Body of pancreas (tissue), 4 donors: ENCODE measurements at places on chromosomes 4 and X. TPM values are rescaled to one million over a fixed set of nuclear protein-coding genes. Genes with fewer than 3 reads are reported as not detected.

GRCh38 chr4:20353646-20354045 is 101.9 kb downstream of the SLIT2 start:
- H3K27me3 ChIP-seq: no peaks in the 10 kb centered on the region
- peaks cover 3% of the 10 kb centered on the region for H3K4me1 ChIP-seq
- no peak overlapping the region for H3K27ac ChIP-seq
- no peak overlapping the region for H3K4me3 ChIP-seq
- no peak for DNase-seq

GRCh38 chr4:38509551-38509950 is 154.4 kb upstream of the KLF3 start:
- H3K36me3 ChIP-seq: no peaks in the 10 kb centered on the region
- no peak for DNase-seq
- no peaks in the 10 kb centered on the region for H3K4me1 ChIP-seq
- no peak overlapping the region for H3K4me3 ChIP-seq
- no peak overlapping the region for H3K27ac ChIP-seq
- H3K27me3 ChIP-seq: no peaks in the 10 kb centered on the region

Gene BMP3
- not detected for total RNA-seq

Gene ZC4H2
- 4.6 TPM for total RNA-seq

DNA sequence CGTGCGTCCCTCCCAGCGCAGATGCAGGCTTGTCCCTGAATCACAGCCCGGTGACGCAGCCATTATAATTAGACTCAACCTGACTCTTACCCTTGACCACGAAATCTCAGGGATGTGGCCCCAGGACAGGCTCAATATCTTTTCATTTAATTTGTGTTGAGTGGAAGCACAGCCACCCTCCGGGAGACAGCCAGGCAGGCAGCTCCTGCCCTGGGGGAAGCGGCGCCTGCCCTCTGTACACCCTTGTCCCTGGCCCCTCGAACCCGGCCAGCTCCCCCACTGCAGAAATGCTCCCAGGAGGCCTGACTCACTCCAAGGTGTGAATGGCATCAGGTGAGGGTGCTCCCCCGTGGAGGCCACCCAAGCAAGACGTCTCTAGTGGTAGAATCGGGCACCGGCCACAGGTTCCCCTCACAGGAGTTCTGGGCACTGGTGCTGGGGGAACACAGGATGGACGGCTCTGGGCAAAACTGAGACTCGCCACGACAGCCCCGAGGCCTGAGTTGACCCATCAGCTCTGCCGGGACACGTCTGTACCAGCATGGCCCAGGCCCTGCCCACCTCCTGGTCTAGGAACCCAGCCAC is 2.7 kb downstream of the CPLX1 start:
- H3K27me3 ChIP-seq: no peaks in the 10 kb centered on the region
- no peak overlapping the region for H3K27ac ChIP-seq
- peaks cover 18% of the 10 kb centered on the region for H3K4me1 ChIP-seq
